CD4-positive, alpha-beta T cell treated with Interleukin-10 for 1 hour (primary cell): ENCODE measurements at places on chromosomes 3 and 15.
A peak's percentile ranks its signal among the peaks of the same experiment; 100 is the strongest.

GRCh38 chr3:147038481-147038880 is 367.9 kb downstream of the ZIC4 start:
- no peak for DNase-seq

- DNase-seq: no peak
Observed at GRCh38 chr3:17745301-17745700, 2.9 kb upstream of the TBC1D5 start.

DNA sequence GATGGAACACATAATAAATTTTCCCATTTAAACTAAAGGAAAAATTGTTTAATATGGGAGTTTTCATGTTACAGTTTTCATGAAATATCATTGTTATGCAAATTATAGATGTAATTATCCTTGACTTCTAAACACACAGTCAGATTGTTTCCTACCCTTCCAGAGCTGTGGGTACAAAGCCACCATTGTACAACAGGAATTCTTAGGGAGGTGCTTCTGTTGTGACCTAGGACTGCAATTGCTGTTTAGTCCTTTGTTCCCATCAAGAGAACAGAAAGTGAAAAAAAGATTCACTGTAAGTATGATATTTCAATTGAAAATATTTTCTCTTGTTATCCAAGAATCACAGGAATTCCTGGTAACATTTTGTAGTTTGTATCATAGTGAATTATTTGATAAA is 455.3 kb upstream of the NAALADL2 start:
- DNase-seq: no peak

GRCh38 chr15:84807228-84807627 is 9.9 kb upstream of the ALPK3 start:
- no peak for DNase-seq

GRCh38 chr15:88623061-88623460 is 1.9 kb downstream of the AEN start:
- no peak for DNase-seq

- DNase-seq: no peak
Observed at GRCh38 chr15:42741710-42742109, 4.8 kb upstream of the CDAN1 start.

DNA sequence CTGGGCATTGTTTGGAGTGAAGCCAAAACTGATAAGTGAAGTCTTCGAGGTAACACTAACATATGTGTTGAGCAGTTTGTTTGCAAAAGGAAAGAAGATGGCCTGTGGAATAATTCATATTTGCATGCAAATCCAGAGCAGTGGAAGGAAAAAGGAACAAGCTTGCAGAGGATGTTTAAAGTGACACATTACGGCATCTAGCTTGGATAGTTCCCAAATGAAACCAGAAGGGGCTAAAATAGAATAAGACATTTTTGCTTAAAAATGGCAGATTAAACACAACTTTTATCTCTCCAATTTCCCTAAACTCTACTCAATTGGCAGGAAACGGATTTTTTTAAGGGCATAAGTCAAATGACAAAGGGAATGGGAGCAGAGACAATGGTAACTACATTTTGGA is 25.4 kb upstream of the RYK start:
- no peak for DNase-seq

- DNase-seq: no peak
Observed at GRCh38 chr3:18886331-18886730, 262.0 kb upstream of the KCNH8 start.

DNA sequence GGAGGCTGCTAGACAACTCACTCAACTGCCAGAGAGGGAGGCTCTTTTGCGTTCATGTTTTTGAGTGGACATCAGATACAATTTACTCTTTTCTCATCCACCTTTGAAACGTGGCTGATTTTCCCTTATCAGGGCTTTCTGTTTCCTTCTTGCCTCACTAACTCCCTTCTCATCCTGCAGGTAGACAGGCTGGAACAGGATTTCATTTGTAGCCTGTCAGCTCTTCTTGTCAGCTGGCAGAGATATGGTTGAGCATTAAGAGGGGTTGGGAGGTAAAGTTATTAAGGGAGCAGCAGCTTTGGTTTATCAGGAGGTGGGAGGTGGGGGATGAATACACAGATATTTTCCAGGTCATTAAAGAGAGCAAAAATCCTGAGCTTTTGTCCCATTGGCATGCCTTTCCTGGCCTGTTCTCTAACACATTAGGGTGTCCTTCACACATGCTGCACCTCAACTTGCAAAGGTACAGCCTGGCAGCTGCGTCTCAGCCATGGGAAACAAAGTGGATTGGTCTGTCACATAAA is 73.5 kb downstream of the PPM1L start:
- no peak for DNase-seq

GRCh38 chr3:158713094-158713499 is 19.2 kb downstream of the RARRES1 start:
- DNase-seq: no peak

- DNase-seq: no peak
Observed at GRCh38 chr3:61134532-61134931, 116.7 kb downstream of the FHIT start.

- DNase-seq: no peak
Observed at GRCh38 chr3:156236556-156237260, 116.3 kb downstream of the KCNAB1 start.

DNA sequence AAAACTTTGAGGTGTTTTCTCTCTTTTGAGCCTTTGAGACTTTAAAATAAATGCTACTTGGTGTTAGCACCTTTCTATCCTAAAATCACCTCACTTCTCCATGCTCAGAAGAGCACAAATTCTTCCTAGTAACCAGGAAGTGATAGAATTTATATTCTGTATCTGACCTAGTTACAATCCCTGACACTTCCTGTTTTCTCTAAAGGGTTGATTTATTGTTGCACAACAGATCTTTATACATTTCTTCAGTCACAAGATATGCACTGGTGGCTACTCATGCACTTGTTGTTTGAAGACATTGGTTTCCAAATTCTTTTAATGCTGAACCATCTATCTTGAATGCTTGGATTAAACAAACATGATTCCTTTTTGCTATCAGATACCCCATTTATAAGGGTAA is 47.2 kb upstream of the CNTN3 start:
- no peak for DNase-seq

DNA sequence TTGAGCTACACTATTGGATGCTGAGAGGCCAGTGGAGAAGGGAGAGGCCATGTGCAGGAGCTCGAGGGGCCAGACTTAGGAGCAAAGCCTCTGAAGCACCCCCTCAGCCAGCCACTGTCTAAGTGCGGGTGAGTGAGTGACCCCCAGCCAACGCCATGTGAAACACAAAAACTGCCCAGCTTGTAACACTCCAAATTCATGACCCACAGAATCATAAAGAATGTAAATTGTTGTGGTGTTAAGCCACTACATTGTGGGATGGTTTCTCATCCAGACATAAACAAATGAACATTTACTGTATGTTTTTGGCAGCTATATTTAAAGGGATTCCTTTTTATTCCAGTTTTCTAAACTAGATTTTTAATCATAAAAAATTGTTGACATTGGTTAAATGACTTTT is 27.2 kb upstream of the TMEM158 start:
- DNase-seq: no peak

DNA sequence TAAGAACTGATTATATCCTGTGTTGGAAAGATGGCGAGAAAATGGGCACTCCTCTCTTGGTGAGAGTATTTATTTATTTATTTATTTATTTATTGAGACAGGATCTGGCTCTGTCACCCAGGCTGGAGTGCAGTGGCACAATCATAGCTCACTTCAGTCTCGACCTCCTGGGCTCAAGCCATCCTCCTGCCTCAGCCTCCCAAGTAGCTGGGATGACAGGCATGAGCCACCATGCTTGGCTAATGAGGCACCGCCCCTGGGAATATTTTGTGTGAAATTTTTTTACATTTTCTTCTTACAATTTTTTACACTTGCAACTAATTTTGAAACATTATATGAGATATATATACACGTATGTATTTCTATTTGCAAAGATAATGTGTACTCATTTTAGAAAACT is 150.5 kb upstream of the PRR20G start:
- DNase-seq: no peak

GRCh38 chr3:196726788-196727675 is 12.6 kb upstream of the PAK2 start:
- peak; percentile 34 for DNase-seq

DNA sequence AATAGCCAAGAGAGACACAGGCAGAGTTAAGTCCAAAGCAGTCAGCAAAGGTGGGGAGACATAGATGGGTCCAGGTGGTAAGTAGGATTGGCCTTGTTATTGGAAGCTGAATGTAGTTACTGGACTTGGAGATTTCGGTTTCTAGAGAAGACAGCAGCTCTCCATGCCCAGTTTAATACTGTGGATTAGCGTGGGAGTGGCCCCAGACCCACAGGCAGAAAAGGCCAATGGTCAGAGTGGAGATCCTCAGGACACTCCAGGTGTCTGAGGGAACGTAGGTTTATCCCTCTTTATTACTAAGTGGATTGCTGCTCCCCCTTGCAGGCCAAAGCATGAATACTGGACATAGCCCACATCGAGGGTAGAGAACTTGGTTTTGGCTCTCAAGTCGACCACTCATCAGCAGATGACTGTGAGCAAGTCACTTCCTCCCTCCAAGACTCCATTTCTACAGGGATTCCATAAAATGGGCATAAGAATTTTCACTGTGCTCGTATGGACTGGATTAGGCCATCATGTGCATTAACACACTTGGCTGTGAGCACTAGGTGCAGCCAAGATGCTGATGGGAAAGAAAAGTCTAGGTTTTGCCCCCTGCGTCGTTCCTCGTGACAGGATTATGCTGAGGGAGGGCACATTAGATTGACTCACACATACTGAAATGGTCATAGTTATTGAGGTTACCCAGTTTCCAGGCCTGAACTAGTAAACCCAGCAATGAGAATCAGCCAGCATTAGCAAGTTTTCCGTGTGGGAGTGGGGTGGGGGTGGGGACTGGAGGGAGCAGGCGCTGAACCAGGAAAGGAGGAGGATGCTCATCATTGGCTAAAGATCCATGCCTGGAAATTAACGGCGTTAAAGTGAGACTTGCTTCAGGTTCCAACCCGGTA is 225.2 kb upstream of the TPRG1 start:
- DNase-seq: no peak

DNA sequence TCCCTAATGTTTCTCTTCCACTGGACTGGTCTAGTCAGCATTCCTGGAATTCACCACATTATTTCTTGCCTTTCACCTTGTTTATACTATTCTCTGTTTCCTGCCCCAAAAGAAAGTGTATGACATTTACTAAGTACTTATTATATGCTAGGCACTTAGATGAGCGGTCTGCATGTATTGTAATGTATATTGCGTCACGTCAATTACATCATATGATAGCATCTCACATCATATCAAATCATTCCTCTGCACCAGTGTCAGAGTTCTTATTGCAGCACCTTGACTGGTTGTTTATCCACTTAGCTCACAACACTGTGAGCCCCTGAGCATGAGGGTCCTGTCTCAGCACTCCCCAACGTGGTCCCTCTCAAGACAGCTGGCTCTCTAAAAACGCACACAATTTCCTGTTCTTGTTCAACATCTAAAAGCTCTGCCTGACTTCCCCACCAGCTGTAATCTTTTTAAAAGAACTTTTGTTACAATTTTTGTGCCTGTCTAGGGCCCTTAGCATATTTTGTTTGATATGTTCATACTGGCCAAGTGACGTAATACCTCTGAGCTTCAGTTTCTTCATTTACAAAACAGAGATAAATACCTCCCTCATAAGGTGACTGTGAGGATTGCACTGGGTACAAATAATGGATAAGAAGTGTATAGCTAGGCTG is 58.8 kb downstream of the ARHGAP31 start:
- peak; percentile 59 for DNase-seq

DNA sequence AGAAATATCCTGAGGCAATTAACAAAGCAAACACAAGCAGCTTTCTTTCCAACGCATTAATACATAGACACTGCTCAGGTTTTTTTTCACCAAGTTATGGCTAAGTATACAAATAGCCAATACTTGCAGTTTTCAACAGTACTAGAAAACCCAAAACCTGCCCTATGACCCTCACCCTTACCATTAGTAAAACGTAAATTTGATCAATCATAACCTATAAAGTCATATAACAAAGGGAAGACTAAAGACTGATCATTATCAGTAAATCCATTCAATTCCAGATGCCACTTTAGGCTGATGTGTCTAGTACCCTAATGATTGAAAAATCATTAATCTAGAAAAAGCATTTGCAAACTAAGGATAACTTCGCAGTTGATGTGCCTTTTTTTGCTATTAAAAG is 3.2 kb downstream of the SERP1 start:
- no peak for DNase-seq

DNA sequence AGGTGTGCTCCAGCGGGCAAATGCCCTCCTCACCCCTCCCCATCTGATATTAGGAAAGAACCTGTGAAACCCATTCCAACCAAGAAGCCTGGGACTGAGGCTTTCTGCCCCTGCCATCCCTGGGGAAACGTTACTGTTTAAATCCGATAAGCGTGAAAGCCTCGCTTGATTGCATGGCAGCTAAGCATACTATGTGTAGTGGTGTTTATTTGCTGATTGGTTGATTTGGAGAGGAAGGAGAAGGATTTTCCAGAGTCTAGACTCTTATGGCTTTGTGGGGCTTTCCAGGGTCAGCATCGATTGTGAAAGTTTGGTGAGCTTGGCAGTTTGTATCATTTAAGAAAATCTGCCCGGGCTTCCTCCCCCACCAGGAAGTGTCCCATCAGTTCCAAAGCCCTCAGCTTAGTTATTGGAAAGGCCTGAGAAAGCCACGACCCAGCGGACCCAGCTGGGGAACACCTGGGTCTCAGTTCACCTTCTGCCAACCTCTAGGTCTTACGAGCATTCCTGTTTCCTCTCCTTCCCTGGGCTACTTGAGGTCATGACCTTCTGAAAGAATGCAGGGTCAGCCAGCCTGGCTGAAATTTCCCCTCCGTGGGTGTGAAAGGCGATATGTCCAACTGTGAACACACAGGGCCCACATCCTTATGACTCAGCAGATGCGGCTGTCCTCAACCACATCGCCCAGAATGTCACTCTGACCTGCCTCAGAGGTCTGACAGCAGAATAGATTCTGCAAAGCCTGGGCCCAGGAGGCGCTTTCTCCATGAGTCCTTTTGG is 62.8 kb upstream of the HERC1 start:
- peak; percentile 15 for DNase-seq

- peak; percentile 38 for DNase-seq
Observed at GRCh38 chr3:123447749-123448517, 957 bp downstream of the ADCY5 start.

DNA sequence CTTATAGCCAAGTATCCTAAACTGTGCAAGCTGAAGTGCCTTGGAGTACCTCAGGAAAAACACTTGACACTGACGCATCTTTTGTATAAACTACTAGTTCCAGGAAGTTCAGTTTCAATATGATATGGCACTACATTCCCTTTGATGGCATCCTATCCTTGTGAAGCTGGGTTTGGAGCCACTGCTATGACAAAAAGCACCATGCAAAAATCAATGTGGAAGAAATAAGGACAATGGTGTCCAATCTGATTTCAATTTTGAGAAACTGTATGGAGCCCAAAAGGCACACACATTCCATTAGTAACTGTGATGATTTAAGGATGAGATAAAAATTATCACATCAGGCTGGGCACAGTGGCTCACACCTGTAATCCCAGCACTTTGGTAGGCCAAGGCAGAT is 5.6 kb downstream of the RPS27L start:
- no peak for DNase-seq

GRCh38 chr15:38046257-38047051 is 112.0 kb downstream of the TMCO5A start:
- DNase-seq: no peak
